ENCODE measurements at places on chromosomes 11 and 22.

DNA sequence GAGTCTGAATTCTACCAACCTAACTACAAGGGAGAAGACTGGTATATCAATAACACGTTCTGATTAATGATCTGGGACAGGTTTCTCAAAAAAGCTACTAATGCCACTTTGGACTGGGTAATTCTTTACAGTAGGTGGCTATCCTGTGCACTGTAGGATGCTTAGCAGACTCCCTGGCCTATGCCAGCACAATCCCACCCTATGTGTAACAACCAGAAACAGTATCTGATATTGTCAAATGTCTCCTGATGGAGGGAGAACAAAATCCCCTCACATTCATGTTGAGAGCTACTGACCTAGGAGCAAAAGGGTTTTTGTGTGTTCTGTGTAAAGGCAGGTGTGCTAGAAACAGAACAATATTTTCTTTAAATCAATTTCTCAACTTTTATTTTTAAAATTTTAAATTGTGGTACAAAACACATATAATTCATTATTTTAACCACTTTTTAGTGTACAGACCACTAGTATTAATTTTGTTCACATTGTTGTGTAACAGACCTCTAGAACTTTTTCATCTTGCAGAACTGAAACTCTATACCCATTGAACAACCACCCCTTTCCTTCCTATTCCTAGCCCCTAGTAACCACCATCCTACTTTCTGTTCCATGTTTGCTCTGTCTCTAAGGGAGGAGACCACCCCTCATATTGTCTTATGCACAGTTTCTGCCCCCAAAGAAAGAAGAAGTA lies 2.1 kb upstream of the MS4A6A start:
- DNase-seq = no peak

DNA sequence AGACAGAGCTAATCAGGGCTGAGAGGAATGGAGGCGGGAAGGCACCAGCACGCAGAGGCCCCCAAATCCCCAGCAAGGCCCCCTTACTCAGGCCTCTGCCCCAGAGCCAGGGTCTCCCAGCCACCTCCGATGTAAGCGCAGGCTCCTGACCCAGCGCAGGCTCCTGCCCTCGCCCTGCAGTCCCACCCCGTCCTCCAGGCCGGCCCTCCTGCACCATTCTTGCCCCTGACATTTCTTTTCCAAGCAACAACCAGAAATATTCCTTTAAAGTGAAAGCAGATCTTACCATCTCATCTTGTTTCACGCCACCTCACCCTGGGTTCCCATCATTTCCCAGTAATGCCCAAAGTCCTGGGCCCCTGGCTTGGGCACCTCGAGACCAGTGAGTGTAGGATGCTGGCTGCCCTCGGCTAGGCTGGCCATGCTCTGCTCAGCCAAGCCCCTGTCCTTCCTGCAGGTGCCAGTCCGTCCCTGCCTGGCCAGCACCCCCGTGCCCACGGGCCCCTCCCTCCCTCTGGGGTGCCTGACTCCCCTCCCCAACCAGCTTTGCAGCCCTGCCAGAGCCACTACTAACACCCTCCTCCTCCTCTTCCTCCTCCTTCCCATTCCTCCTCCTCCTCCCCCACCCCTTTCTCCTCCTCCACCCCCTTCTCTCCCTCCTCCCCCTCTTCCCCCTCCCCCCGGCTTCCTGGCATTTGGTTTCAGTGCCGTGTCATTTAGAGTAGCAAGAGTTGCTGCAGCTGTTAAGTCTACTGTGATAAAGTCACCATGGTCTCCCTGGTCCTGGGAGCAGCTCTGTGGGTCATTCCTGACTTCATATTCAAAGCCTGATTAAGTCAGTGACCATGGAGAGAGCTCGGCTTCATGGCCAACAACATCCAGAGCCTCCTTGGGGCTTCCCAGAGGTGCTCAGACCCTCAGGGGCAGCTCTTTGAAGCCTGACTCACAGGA lies 78.7 kb downstream of the PIWIL3 start:
- no peak for DNase-seq

DNA sequence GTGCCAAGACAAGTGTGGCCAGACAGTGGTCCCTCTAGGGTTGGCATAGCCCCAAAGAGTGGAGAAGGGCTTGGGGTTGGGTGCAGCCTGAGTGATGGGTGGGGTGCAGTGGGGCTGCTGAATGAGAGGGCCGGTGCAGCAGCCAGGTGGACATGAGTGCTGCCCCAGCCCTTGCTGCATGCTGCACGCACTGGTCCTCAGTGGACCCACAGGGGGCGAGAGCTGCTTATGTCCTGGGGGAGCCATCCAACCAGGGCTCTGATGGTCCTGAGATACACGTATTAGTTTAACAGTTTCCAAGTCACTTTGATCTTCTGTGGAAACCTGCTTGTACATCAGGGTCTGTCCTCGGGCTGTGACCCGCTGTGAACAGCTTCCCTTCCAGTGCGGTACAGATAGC lies 23.9 kb upstream of the ACR start:
- no peak for DNase-seq

GRCh38 chr11:115652496-115652895 lies 148.3 kb upstream of the CADM1 start:
- no peak for DNase-seq

DNA sequence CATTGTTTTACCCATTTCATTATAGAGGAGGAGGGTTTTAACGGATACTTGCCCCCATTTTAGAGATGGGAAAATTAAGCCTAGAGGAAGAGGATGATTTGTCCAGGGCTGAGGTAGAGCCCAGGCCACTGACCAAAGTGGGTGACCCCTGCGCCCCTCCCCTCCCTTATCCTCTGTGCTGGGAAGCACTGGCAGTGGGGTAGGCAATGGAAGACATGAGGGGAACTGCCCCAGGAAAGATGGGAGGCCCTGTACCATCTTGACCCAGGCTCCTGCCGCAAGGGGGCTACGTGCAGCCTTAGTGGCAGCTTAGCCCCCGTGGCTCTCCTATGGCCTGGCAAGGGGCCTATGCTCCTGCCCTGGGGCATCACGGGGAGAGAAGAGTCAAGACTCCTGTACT lies 76.4 kb upstream of the MYOD1 start:
- DNase-seq = no peak

GRCh38 chr11:95789506-95790122 lies at the start of gene FAM76B:
Gene FAM76B, minus strand, starts transcription at chr11:95789782. Its CDS starts 304 bp downstream, at chr11:95789478.
- peak; percentile 87 for DNase-seq

DNA sequence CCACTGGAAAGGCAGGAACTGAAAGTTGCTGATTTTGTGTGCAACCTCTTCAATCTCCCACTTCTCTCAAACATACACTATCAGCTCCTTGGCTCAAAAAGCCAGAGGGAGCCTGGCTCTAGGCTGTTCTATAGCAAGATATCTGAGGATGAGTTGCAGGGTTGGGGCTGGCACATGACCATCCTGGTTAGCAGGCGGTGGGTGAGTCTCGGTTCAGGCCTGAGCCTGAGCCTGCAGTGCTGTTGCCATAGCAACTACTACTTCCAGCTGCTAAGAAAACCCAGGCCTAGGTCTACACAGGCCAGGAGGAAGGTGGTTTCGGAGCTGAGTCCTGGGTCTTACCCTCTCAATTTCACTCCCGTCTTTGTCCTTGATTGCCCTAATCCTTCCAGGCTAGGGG lies 39.0 kb downstream of the CWC15 start:
- DNase-seq = no peak

- DNase-seq = no peak
These were observed 15.2 kb upstream of the TMPRSS4 start for GRCh38 chr11:118061586-118062125.

DNA sequence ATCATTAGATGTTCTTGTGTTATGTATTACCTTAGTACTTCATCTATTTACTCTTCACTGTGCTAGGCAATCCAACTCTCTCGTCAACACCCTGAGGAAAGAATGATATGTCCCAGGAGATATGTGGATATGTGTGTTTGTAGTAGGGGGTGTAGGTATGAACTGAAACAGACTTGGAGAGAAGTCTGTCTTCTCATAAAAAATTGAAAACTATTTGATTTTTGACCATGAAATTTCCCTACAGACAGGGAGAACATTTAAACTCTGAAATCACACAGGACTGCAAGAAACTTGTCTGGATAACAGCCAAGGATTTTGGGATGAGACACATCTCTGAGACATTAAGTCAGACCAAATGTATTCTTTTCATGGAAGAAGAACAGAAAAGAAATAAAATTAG lies 967.0 kb upstream of the FAT3 start:
- DNase-seq = no peak

GRCh38 chr11:119262668-119263351 lies 54.1 kb downstream of the MCAM start:
- no peak for DNase-seq

GRCh38 chr11:57649826-57650738 lies at the start of gene YPEL4:
Gene YPEL4, minus strand, starts transcription at chr11:57649912. Its CDS starts 2,805 bp downstream, at chr11:57647107.
- DNase-seq = peak; percentile 23

DNA sequence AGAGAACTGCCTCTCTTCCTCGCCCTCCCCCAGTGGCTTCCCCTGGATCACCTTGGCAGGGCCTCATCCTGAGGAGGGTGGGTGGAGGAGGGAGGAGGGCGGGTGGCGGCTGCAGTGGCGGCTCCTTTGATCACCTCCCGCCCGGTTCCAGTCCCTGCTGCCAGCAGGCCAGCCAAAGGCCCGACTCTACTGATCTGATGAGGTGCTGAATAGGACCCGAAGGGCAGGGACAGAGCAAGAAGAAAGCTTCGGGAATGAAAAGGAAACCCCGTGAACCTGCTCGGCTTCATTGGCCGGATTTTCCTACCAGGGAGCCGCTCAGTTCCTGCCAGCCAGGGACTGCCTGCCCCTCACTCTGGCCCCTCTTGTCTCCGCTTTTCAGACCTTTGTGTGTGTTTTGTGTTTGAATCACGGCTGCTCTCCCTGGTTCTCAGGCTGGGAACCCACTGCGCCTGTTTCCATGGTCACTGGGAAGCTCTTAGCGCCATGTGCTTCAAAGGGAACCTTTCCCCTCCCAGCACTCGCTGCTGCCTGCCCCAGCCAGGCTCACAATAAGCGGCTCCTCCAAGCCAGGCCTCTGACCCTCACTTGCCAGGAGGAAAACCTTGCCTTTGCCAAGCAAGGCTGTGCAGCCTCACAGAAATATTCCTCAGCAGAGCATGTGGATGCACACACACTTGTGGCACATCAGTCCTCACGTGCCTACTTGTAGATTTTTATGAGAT lies 56.8 kb downstream of the C22orf31 start:
- DNase-seq = no peak

DNA sequence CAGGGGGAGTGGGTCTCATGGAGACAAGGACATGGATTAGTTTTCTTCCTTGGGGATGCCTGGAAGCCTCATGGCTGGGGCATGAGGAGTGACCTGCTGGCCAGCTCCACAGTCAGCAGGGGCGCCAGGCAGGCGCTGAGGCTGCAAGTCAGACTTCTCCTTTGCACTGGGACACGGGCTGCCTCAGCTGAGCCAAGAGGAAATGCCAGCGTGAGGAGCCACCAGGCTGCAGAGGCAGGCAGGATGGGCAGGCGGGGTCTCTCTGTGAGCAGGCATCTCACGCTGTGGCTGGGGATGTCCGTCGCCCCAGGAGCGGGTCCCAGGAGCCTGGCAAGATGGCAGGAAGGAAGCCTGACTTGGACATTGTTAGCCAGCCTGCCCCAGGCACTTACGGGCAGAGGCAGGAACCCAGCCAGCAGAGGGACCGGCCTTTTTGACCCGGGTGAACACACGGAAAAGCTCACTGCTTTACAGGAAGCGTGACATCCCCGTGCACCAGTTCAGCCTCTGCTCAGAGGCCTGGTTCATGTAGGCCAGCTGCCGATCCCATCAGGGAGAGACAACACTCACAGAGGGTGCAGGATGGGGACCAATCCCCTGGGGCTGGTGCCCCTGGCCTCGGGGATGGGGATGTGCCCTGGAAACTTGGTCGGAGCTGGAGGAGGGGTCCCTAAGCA lies 10.2 kb downstream of the GNB1L start:
- no peak for DNase-seq

- no peak for DNase-seq
These were observed 13.5 kb downstream of the SCN3B start for GRCh38 chr11:123640677-123641494.

GRCh38 chr22:23826510-23827350 lies 12.1 kb downstream of the DERL3 start:
- DNase-seq = no peak

GRCh38 chr11:113862435-113862834 lies 12.9 kb downstream of the USP28 start:
- no peak for DNase-seq

DNA sequence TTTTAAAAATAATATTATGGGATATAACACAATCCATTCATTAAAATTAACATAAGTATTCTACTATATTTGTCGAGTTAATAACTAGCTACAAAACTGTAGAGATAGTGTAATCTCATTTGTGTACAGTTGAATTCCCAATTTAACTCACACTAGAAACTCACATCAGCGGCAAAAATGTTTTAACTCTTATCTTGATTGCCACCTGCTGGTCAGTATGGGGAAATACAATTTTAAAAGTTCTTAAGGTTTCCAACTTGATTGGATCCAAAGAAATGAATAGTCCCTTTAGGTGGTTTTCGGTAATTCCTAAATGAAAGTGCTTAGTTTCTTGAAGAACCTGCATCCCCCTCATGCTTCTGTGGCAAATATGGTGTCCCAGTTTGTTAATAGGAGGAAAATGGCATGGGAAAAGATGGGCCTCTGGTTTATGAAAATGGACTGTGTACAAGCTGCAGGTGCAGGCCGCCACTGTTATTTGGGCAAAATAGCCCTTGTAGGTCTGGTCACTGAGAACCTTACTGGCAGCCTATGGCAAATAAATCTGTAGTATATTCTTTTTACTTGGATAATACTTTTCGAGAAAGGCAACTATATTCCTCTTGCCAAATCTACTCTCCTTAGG lies 33.7 kb upstream of the SLC17A6 start:
- no peak for DNase-seq

DNA sequence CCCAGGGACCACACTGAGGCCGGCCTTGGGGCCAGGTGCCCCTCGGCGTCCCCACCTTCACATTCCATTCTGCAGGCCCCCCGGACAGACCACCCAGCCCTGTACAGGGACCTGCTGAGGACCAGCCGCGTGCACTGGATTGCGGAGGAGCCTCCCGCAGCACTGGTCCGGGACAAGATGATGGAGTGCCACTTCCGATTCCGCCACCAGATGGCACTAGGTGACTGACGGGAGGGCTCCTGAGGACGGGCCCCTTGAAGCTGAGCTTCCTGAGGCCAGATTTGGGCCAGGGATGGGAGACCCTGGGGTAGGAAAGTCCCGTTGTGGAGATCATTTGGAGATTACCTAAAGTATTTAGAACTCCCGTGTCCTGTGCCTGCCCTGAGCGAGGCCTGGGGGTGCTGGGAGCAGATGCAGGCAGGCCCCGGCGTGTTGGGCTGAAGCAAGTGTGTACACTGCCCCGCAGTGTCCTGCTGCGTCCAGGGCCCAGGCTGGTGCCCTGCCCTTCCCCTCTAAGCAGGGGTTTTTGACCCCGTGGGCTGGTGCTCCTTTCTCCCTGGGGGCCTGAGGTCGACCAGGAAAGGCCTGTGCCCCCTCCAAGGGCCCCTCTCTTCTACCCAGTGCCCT lies 20.0 kb downstream of the TRMU start:
- DNase-seq = peak; percentile 43

- DNase-seq = no peak
These were observed 29.9 kb upstream of the SMIM38 start for GRCh38 chr11:69125861-69126260.

DNA sequence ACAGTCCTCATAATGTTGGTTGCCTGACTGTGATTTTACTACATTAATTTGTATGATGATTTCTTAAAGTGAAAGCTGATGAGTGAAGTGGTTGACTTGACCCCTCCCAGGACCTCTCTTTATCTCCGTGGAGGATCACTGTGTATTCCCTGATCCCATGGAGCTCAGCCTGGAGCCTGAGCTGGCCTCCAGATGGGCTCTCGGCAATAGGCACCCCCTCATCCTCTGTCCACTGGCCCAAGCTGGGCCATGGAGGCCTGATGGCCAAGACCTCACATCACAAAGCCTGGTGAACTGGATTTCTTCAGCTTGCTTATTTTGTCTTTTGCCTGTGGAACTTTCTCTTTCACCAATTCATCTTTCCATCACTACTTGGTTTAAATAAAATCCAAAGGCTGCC lies 75.2 kb downstream of the WNT11 start:
- no peak for DNase-seq

All from stimulated activated CD4-positive, alpha-beta T cell treated with anti-CD3 and anti-CD28 coated beads, Interleukin-1b, Interleukin-23, amount 100 ng/mL, for 1 hour (primary cell).